Left cardiac atrium (tissue), 4 donors: ENCODE measurements at places on chromosomes 3 and 15. TPM values are rescaled to one million over a fixed set of nuclear protein-coding genes. Genes with fewer than 3 reads are reported as not detected.

GRCh38 chr3:181326637-181327223, 337.2 kb upstream of the DNAJC19 start:
- DNase-seq = no peak

DNA sequence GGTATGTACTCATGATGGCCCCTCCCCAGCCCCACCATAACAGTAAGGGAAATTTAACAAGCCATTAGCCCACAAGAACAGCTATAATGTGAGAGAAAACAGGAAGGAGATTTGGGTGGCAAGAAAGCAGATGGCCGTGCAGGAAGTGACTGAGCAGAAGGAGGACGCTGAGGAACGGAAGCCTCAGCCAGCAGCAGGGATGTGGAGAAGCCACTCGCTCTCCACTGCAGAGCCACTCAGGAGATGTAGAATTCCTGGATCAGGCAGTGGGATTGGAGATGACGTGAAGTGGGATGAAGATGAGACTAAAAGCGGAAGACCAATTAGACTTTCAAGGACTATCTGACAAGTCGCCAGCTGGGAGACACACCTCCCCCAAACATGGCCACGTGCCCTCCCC, 31.2 kb downstream of the PRR23E start:
- DNase-seq = no peak

GRCh38 chr3:171666516-171666915, 143.8 kb downstream of the PLD1 start:
- DNase-seq = no peak

DNA sequence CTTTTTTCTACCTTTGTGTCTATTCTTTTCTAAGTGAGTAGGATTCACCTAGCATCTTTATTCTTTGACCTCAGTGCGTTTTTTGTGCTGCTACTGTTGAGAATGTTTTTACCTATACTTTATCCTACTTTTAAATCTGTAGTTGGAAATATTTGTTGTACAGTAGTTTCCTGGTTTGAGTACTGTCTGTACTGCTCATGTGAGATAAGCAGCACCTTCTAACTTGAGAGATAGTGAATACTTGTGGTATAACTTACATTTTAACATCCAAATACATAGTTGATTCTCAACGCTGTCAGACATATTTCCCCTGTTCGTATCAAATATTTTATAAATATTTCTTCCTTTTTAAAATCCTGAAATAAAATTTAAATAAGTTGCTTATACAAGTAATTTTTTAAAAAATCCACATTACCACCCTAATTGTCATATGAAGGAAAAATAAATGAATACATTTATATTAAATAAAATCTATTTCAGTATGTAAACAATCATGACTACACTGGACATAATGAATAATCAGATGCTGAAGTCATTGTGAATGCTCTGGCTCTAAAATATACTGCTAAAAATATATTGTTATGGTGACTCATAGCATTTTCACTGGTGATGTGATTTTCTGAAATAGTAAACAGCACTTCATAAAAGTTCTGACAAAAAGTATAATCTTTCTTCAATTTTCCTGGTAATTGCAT, 17.4 kb downstream of the ATP11B start:
- DNase-seq = no peak

DNA sequence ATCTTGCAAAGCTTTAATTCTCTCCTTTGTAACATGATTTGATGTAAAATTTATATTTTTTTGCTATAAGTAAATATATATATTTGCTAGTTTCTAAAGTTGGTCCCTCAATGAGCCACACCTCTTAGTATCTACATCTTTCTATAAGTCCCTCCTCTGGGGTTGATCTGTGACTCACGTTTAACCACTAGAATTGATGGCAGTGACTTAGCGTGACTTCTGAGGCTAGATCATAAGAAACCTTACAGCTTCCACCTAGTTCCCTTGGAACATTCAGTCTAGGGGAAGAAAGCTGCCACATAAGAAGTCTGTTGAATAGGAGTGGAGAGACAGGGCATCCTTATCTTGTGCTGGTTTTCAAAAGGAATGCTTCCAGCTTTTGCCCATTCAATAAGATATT, 56.6 kb upstream of the TNIK start:
- no peak for DNase-seq

GRCh38 chr3:56997675-56998074, 62.8 kb upstream of the SPATA12 start:
- DNase-seq = no peak

- DNase-seq = peak; percentile 63
These were observed 292.4 kb upstream of the LRRFIP2 start for GRCh38 chr3:37466660-37467359.

Gene IL17RB
- 2.6 TPM for total RNA-seq

DNA sequence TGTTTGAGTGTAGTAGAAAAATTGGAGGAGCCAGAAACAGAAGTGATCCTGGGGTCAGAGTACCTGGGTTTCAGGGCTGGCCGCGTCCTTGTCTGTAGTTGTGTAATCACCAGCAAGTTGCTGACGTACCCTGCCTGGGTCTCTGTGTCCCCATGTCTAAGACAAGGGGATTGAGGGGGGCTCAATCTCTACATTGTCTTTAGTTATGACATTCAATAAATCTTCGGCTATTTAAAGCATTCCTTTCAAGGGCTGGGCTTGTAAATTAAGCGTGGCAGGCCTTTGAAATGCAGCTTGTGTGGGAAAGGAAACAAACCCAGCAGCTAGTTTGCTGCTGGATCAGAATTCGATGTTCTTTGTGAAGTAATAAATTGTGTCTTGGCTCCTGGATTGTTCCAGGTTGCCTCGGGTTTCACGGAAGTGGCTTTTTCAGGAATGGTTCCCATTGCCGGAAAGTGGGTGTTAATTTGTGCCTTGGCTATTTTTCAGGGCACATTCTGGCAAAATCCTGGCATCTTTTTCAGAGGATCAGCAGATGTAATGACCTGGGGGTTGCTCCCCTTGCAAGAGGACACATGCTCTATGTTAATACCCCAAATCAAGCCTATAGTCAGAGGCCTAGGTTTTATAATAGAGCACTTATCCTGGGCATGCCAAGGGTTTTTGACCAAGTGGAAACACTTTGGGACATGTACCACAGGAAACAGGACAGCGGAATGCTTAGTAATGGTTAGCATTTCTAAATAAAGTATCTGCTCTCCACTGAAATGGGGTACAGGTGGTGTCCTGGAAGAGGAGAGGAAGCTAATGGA, 294.8 kb upstream of the NR2E3 start:
- no peak for DNase-seq

Gene TRH
- total RNA-seq = not detected

Gene CNTN3
- 3.0 TPM for total RNA-seq

GRCh38 chr15:23022156-23022555, 17.2 kb downstream of the TUBGCP5 start:
- DNase-seq = no peak

Gene DAZL
- total RNA-seq = not detected

DNA sequence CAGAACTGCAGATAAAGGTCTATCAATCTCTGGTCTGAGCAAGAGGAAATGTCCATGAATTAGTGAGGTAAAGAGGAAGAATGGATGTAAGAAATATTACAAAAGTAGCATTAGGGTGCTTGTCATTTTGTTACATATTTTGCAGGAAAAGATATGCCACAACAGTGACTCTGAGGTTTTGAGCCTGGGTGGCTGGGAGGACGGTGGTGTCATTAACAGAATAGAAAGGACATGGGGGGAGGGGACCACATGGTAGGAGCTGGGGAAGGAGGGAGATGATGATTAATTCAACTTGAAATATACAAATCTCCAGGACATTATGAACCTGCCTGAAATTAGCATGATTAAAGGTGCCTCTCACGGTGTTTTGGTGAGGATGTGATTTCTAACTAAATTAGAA, 245.5 kb upstream of the MDFIC2 start:
- DNase-seq = no peak

DNA sequence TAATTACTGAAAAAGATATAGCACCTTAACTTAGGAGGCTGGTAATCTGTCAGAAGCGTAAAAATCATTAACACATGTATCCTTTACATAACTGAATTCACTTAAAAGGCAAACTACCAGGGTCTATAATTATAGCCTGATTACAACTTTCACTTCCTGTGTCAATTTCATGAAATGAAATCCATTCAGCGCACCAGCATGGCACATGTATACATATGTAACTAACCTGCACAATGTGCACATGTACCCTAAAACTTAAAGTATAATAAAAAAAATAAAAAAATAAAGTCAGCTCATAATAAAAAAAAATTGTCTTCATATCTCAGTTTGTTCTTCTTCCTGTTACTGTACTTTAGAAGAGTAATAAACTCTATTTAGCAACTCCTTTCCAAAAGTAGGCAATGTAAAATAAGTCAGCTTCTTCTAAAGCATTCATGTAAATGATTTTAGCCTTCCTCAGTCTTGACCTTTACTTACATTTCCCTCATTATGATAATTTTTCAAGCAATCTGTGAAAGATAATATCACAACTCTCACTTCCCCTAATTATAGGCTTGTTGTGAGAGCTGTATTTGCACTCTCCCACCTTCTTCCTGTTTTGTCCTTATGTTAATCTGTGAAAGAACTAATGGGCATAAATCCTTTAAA, 50.1 kb downstream of the KBTBD8 start:
- no peak for DNase-seq

GRCh38 chr3:123657568-123657967, 72.7 kb upstream of the HACD2 start:
- no peak for DNase-seq

Gene C3orf20
- total RNA-seq = not detected

Gene MITF
- total RNA-seq = 35.2 TPM

- DNase-seq = no peak
These were observed 207.7 kb downstream of the SOX2 start for GRCh38 chr3:181919375-181919774.

Gene EXD1
- total RNA-seq = not detected

Gene PARL
- 51.7 TPM for total RNA-seq

DNA sequence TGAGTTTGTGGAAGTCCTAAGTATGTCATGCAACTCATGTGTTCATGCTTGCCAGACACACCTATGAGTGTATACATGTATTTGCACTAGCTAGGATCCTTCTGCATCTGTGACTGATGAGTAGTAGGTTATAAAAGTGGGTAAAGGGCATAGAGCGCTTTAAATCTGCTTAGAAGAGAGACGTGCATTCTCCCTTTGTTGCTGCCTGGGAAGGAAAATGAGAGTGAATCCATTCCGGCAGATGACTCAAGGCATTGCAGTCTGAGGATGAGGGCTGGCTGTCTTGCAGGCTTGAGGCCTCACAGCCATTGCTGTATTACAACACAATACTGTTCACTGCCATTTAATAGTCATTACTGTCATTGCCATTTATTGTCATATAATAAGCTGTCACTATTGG, 120.8 kb upstream of the UMPS start:
- no peak for DNase-seq

- no peak for DNase-seq
These were observed 459.1 kb upstream of the MDFIC2 start for GRCh38 chr3:70771426-70772147.

DNA sequence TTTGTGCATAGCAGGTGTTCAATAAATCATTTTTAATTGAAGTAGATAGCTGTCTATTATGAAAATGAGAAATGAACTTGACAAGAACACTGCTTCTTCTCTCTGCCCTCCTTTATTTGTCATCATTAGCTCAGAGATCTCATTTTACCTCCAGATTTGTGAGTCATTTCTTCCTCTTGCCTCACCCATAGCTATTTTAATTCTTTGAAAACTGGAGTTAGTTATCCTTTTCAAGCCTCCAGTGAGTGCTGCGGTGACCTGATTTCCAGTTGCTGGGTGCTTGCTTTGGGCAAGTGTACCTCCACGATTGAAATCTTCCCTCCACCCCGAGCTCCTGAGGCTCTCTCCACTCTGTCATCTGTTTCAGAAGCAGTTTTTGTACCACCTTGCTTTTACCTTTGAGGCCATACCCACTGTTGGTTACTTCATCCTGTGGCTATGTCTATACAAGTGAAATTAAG, 114.6 kb downstream of the NFKBIZ start:
- no peak for DNase-seq

DNA sequence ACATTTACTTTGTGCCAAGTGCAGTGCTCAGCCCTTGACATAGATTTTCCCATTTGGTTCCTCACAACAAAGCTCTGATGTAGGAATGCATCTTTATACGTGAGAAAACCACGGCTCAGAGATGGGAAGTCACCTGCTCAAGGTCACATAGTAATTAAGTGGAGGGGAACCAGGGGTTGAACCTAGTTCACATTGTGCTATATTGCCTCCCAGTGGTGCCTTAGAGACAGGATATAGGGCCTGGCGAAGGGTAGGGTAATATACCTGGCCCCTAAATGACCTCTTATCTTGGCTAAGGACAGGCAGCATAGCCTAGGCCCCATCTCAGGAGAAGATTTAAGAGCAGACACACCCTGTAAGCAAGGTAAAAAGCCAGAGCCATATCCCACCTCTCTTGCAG, 71.5 kb downstream of the FOXP1 start:
- DNase-seq = no peak

Gene LIPH
- total RNA-seq = 0.41 TPM

- no peak for DNase-seq
These were observed 27.8 kb upstream of the POLG start for GRCh38 chr15:89362203-89363101.

DNA sequence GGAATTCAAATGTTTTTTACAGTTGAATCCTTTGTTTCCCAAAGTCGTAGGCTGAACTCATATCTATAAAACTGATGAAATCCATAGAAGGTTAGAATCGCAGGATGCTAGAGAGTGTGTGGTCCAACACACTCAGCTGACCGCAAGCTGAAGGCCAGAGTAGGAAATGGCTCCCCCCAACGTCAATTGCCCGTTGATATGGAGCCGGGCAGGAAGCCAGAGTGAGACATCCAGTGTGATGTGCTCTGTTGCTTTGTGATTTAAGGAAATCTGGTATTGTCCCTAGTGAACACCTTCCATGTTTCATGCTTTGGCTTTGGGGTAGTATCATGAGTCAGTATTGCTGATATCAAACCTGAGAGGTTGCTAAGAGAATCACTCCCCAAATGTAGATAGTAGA, 5.8 kb upstream of the MEX3B start:
- peak; percentile 48 for DNase-seq

DNA sequence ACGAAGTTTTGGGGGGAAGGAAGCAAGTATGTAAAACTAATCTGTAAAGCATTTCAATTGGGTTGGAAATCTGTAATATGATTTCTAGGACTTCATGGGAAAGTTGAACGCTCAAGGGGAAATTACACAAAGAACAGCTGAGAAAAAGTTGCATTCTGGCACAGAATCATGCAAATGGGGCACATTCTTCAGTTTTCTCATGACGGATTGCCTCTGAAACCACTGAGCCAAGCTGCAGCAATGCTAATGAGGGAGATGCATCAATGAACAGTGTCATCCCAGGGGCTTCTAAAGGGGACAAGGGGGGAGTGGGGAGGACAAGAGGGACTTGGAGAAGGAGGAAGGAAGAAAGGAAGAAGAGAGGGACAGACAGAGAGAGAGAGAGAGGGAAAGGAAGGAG, 291.4 kb upstream of the ATP11B start:
- no peak for DNase-seq

DNA sequence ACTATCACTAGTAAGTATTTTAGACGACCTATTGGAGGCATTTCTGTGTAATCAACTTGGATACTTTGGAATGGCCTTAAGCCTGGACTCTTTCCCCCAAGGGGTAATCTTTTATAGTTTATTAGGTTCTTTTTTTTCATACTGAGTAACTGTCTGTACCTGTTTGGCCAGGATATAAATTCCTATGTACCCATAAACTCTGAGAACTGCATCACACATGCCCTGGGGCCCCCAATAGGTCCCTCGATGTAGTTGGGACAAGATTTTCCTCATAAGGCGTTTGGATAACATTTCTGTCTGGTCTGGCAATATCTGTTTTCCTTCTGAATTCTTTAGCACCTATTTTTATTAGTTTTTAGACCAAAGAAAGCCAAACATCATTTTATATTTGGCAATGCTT, 86.4 kb upstream of the WNT7A start:
- DNase-seq = no peak
